ENCODE measurements at places on chromosomes 6 and 20.

GRCh38 chr20:32526541-32526940 lies 58.6 kb downstream of the NOL4L start:
- DNase-seq = no peak

- no peak for DNase-seq
Measured at GRCh38 chr6:150987371-150987828, 121.9 kb downstream of the MTHFD1L start.

GRCh38 chr6:109644131-109644530 lies 46.9 kb downstream of the AK9 start:
- no peak for DNase-seq

DNA sequence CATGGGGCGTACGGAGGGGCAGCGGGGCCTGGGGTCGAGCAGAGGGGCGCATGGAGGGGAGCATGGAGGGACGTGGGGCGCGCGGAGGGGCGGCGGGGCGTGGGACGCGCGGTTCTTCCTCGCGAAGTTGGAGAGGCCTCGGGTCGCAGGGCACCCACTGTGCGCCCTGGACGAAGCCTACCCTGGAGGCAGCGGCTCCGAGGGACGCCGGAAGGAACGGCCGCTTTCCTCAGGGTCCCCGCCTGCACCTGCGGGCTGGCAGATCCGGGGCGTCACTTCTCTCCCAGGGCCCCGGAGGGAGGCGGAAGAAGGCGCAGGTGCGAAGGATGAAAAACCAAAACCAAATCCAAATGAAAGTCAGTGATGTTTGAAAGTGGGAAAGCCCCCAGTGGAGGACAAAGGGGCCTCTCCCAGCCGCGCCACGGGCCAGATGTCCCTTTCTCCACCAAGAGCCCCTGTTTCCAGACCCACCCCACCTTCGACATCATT lies 142.1 kb upstream of the PDE10A start:
- DNase-seq = no peak

- DNase-seq = no peak
Measured at GRCh38 chr6:12939314-12939713, 222.7 kb downstream of the PHACTR1 start.

DNA sequence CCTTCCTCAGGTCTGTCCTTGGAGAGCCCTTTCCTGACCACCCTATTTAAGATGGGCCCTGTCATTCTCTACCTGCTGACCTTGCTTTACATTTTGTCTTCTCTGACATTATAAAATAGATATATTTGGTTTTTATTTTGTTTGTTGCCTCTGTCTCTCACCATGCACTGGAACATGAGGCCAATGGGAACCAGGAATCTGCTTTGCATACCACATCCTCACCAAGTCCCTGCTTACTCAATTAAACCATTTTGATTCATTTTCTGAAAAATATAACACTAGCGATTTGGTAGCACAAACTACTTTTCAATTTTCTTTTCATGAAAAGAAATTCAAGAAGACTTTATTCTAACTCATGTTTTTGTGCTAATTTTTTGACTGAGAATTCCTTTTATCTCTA lies 32.8 kb upstream of the POPDC3 start:
- DNase-seq = no peak

DNA sequence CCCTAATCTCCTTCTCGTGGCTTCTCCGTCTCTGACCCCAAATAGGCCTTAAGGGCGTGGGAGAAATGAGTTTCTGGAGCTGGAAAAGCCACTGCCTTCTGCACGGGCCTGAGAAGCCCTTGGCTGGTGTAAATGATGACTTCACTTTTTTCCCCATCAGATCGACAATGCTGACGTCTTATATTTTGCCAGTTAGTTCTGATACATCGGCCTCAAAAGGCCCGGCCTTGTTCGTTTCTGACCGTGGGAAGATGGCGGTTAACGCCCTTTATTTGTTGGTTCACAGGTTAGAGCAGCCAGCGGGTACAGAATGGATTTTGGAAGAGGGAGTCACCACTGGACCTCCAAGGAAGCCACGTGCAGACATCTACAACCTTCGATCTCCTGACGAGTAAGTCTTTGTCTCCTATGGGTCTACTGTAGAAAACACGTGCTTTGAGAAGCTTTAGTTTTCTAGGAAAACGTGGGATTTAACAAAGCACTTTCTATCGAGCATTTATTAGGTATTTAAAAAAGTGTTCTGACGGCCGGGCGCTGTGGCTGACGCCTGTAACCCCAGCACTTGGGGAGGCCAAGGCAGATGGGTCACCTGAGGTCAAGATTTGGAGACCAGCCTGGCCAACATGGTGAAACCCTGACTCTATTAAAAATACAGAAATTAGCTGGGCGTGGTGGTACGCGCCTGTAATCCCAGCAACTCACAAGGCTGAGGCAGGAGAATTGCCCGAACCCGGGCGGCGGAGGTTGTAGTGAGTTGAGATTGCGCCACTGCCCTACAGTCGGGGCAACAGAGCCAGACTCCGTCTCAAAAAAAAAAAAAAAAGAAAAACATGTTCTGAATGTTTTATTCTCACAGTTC lies 1.2 kb upstream of the ZNFX1 start:
- no peak for DNase-seq

DNA sequence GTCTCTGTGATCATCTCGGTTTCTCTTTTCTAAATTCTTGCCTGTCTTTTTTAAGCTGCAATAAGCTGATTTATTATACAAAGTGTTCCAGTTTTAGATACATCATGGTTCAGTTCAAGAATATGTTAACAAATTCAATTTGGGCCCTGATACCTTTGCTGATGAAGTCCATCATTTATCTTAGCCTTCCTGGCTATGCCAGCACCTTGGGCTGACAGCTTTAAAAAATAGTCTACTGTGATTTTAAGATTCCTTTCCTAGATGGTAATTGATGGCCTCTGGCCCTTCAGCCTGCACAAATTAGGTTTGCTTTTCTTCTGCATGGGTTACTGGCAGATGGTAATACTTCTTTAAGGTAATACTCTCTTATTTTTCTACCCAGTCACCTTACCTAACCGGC lies 7.1 kb upstream of the TMEM217 start:
- no peak for DNase-seq

- DNase-seq = no peak
Measured at GRCh38 chr6:30748851-30749540, 4.6 kb upstream of the IER3 start.

DNA sequence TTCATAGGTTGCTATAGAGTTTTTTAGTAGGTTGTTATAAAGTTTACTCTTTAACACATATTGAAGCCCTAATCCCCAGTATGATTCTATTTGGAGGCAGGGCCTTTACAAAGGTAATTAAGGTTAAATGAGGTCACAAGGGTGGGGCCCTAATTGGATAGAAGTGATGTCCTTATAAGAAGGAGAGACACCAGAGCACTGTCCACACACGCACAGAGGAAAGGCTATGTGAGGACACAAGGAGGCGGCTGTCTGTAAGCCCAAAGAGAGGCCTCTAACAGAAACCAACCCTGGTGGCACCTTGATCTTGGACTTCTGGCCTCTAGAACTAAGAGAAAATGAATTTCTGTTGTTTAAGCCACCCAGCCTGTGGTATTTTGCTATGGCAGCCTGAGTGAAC lies 98.5 kb downstream of the GJA10 start:
- no peak for DNase-seq

- no peak for DNase-seq
Measured at GRCh38 chr20:36861625-36861874, 14.4 kb upstream of the TLDC2 start.

DNA sequence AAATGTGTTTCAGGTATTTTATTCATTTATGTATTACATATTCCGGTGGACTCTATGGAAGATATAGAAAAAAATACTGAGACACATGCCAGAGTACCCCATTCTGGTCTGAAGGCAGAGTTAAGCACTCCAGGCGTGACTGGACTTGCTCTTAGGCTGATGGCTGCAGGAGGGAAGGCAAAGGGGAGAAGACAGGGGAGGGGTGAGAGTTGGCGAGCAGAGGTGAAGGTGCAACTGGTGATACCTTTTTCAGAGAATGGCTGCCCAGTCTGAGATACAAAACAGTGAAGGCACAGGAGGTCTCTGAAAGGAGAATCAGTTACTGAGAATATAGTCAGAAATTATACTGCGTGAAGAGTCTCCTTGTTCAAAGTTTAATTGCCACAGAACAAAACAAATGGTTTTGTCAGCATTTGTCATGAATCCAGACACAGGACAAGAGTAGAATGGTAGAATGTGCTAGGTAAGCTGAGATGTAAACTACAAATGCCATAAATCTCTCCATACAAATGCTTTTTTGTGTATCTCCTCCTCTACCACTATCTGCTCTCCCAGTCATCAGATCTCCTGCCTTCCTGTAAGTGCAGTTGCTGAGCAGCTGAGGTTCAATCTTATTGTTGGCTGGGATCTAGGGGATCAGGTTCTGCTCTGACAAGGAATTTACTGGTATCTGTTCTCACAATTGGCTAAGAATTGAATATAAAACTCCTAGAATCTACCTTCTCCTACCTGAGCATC lies 104.2 kb upstream of the DST start:
- no peak for DNase-seq

- DNase-seq = no peak
Measured at GRCh38 chr6:12275107-12275506, 15.1 kb upstream of the EDN1 start.

GRCh38 chr6:25363427-25363826 lies 84.3 kb downstream of the CARMIL1 start:
- no peak for DNase-seq

- no peak for DNase-seq
Measured at GRCh38 chr20:35319192-35319870, 27.1 kb upstream of the FAM83C start.

GRCh38 chr20:34642009-34642408 lies 34.9 kb downstream of the PIGU start:
- no peak for DNase-seq

DNA sequence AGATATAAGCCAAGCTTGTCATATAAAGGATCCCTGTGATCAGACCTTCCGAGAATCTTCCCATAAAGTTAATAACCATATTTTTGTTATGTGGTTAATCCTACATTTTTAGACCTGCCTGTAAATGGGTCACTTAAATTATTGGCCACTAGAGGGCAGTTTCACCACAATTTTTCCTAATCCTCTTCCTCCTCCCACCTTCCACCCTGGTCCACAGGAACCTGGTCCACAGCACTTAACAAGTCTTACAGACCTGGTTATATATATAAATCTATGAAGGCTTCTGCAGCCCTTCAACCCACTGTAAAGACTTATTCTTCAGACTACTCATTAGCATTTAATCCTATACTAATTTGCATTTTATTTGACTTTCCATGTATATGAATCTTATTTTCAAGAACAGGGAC lies 28.3 kb downstream of the MRS2 start:
- DNase-seq = no peak

GRCh38 chr6:5671601-5672559 lies 334.8 kb downstream of the NRN1 start:
- DNase-seq = no peak
